Articular chondrocyte of knee joint (primary cell): ENCODE measurements at places on chromosomes 11 and 22. TPM values are rescaled to one million over a fixed set of nuclear protein-coding genes. Genes with fewer than 3 reads are reported as not detected.

Gene KRTAP5-2
- total RNA-seq, result not detected in 2 replicates

Gene CHRM4
- 0.22 TPM in 1 of 2 replicates, not detected in the other for total RNA-seq

Gene OR52A1
- total RNA-seq, result not detected in 2 replicates

Gene LDHA
- 1,508 and 1,519 TPM in 2 replicates for total RNA-seq
